Cardiac septum (tissue), 1 donor: ENCODE measurements at places on chromosomes 4 and X. TPM values are rescaled to one million over a fixed set of nuclear protein-coding genes. Genes with fewer than 3 reads are reported as not detected.

The P2RY4 gene
- 0.24 TPM for total RNA-seq

The PDE6B gene
- total RNA-seq, result 4.8 TPM

The PFKFB1 gene
- total RNA-seq, result 0.35 TPM

The BST1 gene
- 2.5 TPM for total RNA-seq

The TKTL2 gene
- not detected for total RNA-seq

The FRG2 gene
- total RNA-seq, result not detected

The TRIM75 gene
- total RNA-seq, result not detected

The NCAPG gene
- total RNA-seq, result 0.24 TPM

The ABRAXAS1 gene
- total RNA-seq, result 6.4 TPM

The TLL1 gene
- total RNA-seq, result 0.67 TPM

The F8A3 gene
- total RNA-seq, result 0.19 TPM

The CITED1 gene
- 2.1 TPM for total RNA-seq

The HTN1 gene
- not detected for total RNA-seq

The TRAM1L1 gene
- total RNA-seq, result 0.78 TPM

The MAGEA2B gene
- total RNA-seq, result not detected

- peak; percentile 90 for DNase-seq
Measured at GRCh38 chr4:113760795-113761619, 531 bp downstream of the CAMK2D start.

- DNase-seq, result no peak
Measured at GRCh38 chr4:154332681-154333421, 158.7 kb downstream of the DCHS2 start.

DNA sequence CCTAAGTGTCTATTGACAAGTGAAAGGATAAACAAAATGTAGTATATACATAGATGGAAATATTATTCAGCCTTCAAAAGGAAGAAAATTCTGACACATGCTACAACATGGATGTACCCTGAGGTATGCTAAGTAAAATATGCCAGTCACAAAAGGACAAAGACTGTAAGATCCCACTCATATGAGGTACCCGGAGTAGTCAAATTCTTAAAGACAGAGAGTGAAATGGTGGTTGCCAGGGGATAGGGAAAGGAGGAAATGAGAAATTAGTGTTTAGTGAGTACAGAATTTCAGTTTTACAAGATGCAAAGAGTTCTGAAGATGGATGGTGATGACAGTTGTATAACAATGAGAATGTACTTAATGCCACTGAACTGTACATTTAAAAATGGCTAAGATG lies 102.3 kb upstream of the NAP1L5 start:
- no peak for DNase-seq

GRCh38 chr4:2842687-2843262 lies 869 bp upstream of the ADD1 start:
- DNase-seq, result no peak

DNA sequence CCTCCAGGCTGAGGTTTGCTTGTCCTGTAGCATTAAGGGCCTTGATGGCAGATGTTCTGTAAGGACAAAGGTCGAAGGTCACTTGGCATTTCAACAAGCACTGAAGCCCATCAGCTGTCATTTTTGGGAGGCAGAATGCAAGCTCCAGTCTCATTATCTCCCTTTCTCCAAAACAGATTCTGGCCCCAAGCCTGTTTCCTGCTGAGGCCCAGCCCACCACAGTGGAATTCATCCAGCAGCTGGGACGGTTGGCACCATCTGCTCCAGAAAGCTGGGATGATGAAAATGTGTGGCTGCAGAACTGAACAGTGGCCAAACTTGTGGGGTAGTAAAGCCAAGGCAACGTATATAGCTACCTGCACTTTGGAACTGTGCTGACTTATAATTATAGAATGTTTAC lies 17.7 kb upstream of the PPEF2 start:
- DNase-seq, result no peak

GRCh38 chr4:122652379-122652778 lies 31.5 kb upstream of the IL21 start:
- DNase-seq, result no peak

GRCh38 chr4:110950731-110951130 lies 327.9 kb upstream of the PITX2 start:
- no peak for DNase-seq

- DNase-seq, result no peak
Measured at GRCh38 chr4:172813359-172813923, 355.2 kb upstream of the GALNT7 start.

DNA sequence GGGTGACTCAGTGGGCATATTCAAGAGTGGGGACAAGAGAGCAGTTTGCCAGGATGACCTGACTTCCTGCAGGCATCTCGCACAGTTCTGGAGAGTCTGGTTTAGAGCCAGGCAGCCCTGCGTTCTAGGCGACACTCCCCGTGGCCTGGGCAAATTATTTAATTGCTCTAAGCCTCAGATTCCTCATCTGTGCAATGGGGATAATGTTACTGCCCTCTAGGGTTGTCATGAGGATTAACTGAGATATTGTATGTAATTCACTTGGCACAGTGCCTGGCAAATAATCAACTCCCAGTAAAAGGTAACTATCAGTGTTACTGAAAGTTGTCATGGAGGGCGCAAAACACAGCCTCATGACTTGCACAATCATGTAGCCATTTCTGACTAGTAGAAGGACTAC lies 48.8 kb upstream of the PITX2 start:
- DNase-seq, result no peak

- no peak for DNase-seq
Measured at GRCh38 chrX:110182362-110182761, 135.5 kb downstream of the AMMECR1 start.

- no peak for DNase-seq
Measured at GRCh38 chr4:175325230-175325629, 407.1 kb downstream of the ADAM29 start.

DNA sequence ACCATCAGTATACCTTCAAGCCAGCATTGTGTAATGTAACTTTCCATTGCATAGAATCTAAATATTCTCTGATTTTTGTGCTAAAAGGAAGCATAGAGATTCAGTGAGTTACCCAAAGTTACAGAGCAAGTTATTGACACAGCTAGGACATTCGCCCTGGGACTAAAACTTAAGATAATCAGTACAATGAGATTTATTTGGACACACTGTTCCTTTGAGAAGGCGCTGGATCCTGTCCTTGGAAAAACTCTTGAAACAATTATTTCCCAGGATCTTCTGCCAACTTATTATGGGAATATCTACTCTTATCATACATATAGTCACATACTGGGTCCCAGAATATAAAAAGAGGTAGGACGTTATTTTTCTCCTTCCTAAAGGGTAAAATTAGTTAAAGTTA lies 392.0 kb downstream of the UBE2NL start:
- no peak for DNase-seq

DNA sequence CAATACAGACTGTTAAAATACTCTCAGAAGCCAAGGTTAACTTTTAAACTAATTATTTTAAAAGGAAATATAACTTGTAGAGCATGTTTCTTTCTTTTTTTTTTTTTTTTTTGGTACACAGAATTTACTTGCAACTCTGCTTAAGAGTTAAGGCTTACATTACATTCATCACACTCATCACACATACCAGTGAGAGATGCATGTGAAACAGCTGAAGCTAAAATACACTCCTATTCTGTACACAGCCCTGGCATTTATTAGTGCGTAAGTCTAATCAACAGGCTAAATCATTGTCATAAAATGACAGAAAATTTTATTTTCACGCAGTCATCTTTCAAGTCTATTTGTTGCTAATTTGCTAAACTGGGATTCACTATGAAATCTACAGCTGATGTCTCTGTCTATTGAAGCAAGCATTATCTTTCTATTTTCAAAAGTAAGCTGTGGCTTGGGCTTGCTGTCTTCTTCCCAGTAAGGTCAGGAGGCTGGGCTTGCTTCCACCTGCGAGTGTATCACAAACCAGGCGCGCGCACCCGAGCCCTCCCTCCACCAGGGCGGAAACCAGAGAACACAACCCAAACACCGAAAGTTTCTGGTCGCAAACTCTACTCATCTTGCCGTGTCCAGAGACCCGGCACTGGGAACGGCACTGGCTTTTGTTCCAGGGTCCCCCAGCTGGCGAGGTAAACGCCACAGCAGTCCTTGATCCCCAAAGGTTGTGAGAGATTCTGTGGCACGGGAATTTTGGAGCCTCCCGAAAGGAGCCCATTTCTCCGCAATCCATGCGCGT lies 3.9 kb downstream of the MAML3 start:
- DNase-seq, result peak; percentile 86

DNA sequence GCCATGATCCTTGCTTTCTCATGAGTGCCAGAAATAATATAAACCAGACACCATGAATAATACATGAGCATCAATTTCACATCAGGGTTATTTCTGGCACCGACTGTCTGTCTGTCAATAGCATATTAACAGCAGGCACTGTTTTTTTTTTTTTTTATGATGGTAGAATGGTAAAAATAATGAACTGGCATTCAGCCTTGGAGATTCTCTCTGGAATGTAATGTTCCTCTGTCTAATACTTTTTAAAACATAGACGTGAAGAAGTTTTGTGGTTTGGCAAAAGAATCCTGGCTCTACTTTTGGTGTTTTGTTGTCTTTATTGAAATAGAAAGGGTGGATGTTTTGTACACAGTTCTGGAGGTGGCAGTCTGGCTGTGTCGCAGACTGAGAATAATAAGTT lies 874.6 kb upstream of the PRKX start:
- DNase-seq, result no peak

GRCh38 chr4:27278615-27279375 lies 418.2 kb downstream of the STIM2 start:
- no peak for DNase-seq

DNA sequence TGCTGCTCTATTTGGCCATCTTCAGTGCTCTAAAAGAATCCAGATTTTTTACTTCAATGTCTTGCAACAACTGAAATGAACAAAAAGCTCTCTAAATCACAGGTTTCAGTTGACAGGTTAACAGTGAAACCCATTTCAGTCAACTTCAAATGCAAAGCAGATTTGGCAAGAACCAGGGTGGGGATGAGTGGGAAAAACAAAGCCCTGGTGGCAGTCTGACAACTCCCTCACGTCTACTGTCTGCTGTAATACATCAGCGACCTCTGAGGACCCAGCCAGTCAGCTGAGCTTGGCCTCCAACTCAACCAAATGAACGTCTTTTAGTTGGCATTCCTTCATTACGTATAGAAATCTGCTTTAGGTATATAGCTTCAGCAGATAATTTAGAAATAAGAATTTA lies 95.8 kb downstream of the COL25A1 start:
- no peak for DNase-seq
